Sciatic nerve (tissue), 2 donors: ENCODE measurements at places on chromosomes 1 and 21.

DNA sequence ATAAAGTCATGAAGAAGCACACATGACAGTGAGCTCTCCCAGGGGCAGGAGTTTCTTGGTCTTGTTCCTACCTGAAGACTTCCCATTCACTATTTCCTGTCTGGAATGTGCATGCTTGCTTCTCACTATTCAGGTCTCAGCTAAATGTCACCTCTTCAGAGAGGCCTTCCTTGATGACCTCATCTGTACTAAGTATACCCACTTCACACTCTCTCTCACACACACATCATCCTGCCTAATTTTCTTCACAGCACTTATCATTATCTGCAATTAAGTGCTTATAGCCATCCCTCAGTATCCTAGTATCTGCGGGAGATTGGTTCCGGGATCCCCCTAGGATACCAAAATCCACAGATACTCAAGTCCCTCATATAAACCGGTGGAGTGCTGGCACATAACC is 146.4 kb upstream of the IVNS1ABP start:
- DNase-seq: no peak

DNA sequence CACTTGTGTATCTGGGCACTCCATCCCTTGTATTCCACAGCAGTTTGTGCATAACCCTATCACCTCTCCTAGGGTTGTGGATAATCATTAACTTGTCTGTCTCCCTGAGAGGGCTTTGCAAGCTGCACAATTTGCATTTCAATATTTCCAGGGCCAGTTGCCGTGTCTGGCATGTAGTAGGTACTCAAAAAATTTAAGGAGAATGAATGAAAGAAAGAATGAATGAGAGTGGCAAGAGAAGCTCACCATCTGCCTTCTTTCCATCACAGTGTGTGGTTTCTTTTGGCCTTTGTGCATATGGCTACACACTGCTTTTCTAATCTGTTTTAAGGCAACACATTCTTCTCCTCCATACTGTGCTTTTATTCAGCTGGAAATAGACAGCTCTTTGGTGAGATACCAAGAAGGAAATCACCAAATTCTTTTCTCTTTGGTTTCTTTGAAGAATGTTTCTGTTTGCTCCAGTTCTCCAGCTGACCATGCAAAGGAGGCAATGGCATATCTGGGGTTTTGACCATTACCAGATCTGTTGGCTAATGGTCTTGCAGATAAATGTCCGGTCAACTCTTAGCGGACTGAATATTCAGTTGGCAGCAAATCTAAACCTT is 49.4 kb downstream of the NGF start:
- DNase-seq: no peak

GRCh38 chr1:24967555-24967954 is 37.5 kb upstream of the RUNX3 start:
- DNase-seq: no peak

DNA sequence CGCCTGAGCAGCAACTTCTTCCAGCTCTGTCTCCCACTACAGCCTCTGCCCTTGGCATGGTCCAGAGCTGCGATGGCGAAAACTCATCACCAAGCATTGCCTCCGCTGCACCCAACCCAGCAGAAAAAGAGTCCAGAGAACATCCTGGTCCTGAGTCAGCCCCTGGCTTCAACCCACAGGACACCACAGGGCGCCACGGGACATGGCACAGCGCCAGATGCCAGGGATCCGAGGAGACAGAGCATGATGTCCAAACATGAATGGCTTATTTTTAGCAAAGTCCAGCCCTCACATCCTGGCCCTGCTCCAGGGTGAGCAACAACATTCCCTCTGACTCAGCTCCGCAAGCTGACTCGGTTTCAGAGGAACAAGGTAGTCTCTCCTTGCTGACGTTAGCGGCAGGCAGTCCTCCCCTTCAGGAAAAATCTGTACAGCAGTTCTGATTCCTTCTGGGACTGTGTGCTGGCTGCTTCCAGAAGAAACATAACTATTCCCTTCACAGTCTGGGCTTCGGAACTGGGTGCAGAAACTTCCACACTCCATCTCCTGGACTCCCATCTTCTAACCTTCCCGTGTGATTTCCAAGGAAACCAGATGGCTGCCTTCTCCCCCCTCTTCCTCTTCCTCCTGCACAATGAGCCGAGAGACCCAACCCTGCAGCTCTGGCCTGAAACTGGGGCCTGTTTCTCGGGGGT is 131.3 kb downstream of the TOMM20 start:
- peak; percentile 94 for DNase-seq

GRCh38 chr1:175129182-175129581 is 61.5 kb downstream of the TNN start:
- DNase-seq: no peak

- DNase-seq: no peak
Observed at GRCh38 chr1:173341307-173341706, 134.2 kb upstream of the TNFSF4 start.

DNA sequence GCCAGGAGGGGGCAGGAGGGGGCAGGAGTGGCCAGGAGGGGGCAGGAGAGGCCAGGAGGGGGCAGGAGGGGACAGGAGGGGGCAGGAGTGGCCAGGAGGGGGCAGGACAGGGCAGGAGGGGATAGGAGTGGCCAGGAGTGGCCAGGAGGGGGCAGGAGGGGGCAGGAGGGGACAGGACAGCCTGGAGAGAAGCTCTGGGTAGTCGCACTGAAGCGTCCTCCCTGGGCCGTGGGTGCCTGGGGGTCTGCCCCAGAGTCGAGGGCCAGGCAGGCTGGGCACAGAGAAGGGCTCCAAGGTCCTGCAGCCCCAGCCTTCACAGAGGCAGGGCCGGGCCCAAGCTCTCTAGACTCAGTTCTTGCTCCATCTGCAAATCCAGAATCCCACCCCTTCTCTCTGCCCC is 22.9 kb downstream of the MEGF6 start:
- no peak for DNase-seq

DNA sequence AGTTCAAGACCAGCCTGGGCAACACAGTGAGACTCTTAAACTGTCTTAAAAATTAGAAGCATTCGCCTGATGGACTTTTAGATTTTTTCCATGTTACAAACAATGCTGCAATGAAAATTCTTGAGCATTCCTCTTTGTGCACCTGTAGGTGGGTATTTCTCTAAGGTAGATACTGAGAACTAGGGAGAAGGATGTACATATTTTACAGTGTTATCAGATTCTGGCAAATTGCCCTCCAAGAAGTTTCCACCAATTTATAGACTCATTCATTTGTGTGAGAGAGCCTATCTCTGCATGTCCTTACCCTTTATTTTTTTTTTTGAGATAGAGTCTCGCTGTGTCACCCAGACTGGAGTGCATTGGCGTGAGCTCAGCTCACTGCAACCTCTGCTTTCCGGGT is 12.3 kb upstream of the LEFTY2 start:
- no peak for DNase-seq

DNA sequence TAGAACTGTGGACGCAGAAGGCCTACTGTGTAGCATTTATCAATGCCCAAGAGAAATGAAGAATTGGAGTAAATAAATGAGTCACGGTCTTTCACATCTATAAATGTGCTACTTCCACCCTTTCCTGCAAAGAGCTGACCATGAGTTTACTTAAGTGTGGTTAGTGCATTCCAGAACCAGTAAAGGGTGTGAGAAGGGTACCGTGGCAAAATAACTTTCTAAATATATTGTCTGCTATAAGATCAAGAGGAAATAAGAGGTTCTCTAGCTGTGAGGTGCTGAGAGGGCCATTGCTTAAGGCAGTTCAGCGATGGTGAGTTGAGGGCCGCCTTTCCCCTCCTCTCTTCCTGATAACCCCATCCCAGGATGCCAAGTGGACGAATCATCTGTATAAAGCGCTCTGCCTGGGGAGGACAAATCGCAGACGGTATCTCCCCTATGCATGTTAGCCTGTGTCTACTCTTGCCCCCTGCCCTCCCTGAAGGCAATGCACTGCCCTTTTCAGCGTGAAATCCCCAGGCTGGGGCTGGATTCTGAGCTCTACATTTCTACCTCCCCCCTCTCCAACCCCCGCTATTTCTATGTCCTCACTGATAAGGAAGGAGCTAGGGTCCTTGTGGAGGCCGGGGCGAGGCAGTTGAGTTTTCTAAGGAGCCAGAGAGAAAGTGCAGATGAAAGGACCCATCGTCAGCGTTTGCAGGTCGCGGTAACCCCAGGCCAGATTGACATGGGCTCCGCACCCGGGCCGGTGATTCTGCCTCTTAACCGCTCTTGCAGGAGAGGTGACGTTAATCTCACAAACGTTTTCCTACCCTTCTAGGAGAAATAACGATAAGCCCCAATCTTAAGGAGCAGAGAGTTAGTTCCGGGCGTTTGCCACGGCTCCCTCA is 1.5 kb upstream of the NCAM2 start:
- no peak for DNase-seq

GRCh38 chr1:86151427-86151826 is 5.1 kb downstream of the COL24A1 start:
- no peak for DNase-seq

DNA sequence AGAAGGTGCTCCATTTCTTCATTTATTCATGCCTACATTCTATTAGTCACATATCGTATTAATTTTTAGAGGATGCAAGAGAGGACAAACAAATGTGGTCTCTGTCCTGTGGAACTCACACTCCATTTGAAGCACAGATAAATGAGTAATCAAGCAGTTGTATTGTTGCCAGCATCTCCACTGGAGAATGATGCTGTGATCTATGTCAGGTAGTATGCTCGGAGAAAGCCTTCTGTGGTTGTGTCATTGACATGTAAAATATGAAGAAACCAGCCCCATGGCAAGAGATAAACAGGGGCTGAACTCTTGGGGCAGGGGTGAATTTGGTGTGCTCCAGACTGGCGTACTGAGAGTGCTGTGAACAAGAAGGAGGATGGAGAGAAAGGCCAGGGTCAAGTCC is 101.2 kb downstream of the FASLG start:
- no peak for DNase-seq

DNA sequence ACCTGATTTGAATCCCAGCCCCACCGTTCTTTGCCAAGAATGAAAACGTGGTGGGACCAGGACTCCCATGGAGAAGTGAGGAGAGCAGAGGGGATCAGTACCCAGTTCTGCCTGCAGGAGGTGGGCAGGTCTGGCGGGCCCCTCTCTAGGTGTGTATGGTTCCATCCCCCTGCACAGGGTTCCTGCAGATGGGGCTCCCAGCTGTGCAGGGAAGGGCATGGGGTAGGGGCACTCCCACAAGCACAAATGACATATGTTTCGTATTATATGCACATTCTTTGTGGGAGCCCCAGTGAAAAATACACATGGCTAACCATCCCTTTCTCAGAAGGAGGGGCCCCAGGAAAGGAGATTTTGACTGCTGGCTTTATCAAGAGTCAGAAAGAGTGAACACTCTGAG is 144.6 kb downstream of the PLPP3 start:
- no peak for DNase-seq

GRCh38 chr1:201481004-201481380 is 12.0 kb upstream of the PHLDA3 start:
- no peak for DNase-seq

DNA sequence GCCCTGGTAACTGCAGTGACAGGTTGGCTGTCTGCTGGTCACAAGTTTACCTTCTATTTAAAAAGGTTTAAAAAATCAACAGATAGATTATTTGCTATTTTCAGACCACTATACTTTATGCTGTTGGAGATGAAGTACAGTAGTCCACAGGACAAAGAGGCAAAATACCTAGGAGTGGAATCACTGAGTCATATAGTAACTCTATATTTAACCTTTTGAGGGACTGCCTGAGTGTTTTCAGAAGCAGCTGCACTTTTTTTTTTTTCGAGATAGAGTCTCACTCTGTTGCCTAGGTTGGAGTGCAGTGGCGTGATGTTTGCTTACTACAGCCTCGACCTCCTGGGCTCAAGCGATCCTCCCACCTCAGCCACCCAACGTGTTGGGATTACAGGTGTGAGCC is 11.7 kb downstream of the CNIH4 start:
- no peak for DNase-seq

DNA sequence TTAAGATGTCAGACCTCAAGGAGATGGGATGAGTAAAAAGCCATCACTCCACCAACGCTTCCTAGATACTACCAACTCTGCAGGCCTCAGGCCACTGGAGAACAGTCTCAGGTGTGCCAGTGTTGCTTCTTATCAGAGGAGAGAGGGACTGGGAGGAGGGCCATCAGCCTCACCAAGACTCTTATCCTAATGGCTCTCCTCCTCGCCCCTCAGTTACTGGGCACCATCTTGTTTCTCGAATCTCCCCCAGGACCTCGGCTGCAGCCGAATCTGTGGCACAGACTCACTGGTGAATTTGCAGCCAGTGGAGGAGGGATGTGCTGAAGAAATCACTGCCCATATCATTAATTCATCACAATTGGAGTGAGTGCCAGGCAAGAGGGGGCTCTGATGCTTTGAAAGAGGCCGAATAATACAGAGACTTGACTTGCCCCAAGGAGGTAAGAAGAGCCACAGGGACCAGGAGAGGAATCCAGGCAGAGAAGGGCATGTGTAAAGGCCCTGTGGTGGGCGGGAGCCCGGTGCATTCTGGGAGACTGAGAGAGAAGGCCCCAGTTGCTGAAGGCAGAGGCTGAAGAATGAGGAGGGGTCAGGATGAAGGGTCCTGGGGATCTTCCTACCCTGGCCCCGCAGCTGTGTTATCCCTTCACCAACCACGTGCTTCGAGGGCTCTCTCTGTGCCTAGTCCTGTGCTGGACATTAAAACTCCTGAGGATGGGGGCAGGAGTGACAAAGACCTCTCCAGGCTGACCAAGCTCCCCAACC is 129.8 kb downstream of the PTPRU start:
- no peak for DNase-seq

- DNase-seq: peak; percentile 56
Observed at GRCh38 chr21:46191686-46192575, 7.7 kb upstream of the SPATC1L start.

DNA sequence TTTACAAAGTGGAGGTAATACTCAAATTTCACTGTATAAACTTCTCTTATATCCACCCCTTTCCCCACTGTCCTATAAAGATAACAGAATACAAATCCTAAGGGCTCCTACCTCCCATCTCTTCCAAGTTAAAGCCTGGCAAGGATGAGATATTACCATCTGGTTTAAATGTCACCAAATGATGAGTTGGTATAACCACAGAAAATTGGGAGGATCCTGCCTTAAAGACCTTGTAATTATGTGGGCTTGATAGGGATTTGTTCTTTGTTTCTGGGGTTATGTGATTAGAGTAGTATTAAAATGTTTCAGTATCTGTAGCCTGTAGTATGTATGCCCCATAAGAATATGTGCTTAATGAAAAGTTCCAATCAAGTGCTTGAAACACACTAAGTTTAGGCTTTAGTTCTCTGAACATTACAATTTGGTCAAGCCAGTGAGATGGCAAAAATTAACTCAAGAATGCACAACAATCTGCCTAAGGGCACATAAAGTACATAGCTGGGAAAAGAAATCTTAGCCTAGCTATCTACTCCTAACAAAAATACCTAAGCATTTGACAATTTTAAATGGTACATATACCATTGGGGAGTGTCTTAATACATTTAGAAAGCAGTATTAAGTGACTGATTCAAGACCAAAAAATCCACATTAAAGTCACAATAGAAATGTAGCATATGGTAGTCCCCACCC is 14.0 kb downstream of the KDM5B start:
- no peak for DNase-seq

DNA sequence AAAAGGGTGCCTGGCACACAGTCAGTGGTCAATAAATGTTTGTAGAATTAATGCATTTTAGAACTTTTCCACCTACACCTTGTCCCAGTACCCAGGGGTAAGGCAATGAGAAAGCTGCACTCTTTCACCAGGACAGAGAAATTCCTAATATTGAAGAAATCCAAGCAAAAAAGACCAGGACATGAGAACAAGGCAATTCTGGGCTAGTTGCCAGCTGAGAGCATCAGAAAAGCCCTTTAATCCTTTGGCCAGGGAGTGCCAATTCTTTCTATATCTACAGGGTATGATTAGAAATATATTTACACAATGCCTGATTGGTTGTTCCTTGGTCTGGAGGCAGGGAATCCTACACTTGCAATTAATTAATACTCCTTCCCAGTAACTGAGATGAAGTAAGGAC is 492.4 kb upstream of the NFIA start:
- no peak for DNase-seq
